Stimulated activated CD8-positive, alpha-beta memory T cell treated with anti-CD3 and anti-CD28 coated beads, Interleukin-15, amount 100 ng/mL, for 1 hour (primary cell): ENCODE measurements at places on chromosomes 1 and 21.

- DNase-seq = no peak
Observed at GRCh38 chr1:7964476-7964875, 3.0 kb downstream of the PARK7 start.

GRCh38 chr1:201655243-201655642 is 116.3 kb downstream of the NAV1 start:
- DNase-seq = no peak

DNA sequence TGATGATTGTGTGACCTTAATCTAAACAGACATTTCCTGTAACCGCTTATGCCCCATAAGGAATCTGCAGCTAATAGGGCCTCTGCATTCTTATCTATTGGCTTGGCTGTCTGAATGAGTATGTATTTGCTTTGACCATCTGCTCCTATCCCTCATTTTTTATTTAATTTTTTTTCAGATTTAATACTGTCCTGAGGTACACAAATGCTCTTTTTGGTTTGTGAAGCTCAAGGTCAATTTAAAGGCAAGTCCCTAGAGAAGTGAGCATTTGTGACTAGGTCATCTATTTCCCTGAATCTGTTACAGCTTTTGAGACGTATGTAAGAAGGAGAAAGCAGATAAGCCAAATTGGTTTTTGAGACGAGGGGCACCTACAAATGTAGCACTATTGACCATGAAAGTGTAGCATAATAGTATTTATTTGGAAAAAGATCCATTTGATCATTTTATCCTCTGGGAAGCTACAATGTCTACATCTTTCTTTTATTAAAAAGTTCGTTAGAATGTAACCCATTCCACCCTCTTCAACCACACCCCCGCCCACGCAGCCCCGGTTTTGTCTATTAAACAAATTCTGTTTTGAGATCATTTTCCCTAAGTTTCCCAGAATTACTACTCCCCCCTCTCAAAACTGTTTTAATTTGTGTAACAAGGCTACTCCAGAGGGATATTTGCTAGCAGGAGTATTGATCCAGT is 69.2 kb upstream of the HSPA13 start:
- no peak for DNase-seq

DNA sequence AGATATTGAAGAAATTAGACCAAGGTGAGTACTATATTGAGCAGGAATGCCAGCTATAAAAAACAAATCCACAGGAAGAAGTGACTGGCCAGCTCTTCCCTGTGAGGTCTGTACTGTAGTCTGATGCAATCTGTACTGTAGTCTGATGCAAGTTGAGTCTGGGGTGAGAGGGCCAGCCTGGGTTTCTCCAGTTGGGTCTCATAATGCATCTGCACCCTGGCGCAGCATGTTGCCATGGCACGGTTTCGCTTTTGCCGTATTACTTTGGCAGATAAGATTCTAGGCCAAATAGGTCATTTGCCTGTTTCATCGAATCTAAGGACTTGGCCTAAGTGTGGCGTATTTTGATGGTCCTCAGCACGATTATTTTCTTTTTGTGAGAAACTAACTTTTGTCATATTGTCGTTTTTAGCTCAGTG is 24.4 kb upstream of the PGD start:
- DNase-seq = no peak

GRCh38 chr1:30518186-30518585 is 205.2 kb downstream of the MATN1 start:
- DNase-seq = no peak

DNA sequence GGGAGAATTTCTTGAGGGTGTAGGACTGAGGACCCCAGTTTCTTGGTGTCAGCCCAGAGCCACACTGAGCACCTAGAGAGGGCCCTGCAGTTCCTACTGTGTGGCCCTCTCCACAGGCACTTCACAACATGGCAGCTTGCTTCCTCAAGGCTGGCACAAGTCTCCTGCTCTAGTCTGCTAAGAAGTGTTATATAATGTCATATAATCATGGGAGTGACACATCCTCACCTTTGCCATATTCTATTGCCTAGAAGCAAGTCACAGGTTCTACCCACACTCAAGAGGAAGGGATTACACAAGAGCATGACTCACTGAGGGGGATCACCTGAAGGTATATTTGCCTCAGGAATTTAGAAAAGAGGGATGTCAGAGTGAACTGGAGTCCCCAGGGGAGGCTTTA is 5.5 kb upstream of the SNX27 start:
- DNase-seq = no peak

DNA sequence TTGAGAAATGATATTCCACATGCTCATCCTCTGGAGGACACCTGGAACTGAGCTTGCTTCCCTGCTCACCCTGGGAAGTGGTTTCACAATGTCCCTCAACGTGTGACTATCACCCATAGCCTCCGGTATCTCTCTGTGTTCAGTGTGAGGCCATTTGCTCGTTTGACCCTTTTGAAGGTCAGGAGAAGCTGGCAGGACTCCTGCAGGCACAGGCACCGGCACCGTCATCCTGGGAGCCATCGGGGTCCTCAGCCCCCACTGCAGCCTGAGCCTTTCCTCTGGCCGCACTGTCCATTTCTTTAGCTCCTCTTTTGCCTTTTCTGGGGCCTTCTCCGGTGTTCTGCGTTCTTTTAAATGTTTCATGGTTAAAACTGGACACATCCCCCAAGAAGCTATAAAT is 159.6 kb upstream of the COL6A1 start:
- DNase-seq = no peak

DNA sequence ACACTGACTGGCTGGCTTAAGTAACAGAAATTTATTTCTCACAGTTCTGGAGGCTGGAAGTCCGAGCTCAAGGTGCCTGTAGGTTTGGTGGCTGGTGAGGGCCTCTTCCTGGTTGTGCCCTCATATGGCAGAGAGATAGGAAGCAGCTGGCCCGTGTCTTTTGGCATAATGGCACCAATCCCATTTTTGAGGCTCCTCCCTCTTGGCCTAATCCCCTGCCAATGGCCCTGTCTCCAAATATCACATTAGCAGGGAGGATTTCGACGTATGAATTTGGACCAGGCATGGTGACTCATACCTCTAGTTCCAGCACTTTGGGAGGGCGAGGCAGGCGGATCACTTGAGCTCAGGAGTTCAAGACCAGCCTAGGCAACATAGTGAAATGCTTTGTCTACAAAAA is 37.4 kb downstream of the AGPAT3 start:
- DNase-seq = no peak

DNA sequence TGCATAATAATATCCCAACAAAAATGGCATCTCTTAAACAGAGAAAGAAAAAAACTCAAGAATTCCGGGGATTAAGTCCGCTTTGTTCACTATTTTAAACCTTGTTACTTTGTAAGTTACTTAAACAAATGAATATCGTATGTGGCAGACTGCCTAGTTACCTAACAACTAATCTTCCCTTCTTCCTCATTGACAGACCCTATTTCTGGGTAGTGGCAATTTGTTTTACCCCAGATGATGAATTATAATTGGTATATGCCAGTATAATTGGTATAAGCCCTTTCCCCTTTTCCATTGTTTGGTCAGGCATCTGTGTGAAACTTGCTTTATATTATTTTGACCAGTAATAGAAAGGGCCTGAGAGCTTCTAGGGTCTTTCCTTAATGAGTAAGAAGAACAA is 52.4 kb downstream of the CDC42BPA start:
- no peak for DNase-seq

DNA sequence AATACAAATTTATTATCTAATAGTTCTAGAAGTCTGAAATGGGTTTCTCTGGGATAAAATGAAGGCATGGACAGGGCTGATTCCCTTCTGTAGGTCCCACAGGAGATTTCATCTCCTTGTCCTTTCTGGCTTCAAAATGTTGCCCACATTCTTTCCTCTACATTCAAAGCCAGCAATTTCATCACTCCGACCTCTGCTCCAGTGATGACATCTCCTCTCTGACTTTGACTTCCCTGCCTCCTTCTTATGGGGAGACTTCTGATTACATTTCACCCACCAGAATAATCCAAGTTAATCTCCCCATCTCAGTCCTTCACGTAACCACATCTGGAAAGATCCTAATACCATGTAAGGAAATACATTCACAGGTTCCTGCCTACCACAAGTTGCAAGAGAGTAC is 358.0 kb upstream of the C1orf87 start:
- no peak for DNase-seq

DNA sequence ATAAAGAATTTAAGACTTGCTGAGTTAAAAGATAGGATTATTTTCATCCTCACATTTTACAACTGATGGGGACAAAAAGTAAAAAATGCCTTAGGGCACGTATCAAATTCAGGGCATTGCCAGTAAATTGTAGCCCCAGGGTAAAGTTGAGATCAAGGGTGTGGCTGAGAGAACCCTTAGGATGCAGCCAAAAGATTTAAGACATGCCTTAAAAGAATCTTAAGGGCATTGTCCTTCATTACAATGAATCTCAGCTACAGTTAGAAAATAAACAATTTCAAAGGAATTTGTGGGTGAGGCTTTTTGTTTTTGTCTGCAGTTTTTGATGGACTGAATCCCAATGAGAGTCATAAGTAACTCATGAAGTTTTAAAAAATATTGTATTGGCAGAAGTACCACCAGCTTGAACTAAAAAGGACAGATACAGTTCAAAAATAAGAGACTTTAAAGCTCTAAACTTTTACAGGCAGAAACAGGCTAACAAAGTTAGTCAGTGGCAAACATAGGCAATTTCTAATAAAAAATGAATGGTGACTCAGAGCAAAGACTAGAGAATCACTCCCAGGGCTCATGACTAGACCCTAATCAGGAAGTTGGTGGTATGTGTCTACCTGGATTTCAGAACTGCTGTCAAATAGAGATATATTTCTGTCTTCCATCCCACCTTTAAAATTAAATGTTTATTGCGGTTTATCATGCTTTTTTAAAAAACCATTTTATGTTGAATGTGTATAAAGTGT is 165.1 kb upstream of the SNX7 start:
- no peak for DNase-seq

- no peak for DNase-seq
Observed at GRCh38 chr1:78792756-78793155, 143.1 kb downstream of the IFI44 start.

DNA sequence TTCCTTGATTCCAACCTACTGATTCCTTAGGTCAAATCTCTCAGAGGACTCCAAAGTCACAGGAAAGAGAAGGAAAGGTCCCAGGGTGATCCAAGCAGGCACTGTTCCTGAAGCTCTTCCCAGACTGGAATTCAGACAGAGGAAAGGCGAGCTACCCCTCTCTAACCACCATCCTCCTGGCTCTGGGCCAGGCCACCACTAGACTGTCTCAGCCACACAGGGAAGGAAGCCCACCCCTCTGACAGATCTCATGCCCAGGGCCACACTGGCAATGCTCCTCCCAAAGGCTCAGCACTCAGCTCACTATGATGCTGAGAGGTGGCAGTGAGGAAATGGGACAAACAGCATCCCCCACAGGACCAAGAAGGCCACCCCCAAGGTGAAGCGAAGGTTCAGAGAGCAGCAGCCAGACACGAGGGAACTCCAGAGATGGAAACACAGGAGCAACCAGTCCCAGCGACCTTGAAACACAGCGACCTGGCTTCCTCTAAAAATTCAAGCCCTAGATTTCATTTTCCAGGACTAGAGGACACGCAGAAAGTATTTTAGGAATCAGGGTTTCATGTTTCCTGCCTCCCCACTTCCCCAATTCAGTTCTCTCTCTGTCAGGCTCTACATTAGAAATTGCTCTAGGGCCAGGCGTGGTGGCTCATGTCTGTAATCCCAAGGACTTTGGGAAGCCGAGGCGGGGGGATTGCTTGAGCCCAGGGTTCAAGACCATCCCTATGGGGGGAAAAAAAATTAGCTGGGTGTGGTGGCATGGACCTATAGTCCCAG is 18.8 kb downstream of the PIK3C2B start:
- DNase-seq = no peak

DNA sequence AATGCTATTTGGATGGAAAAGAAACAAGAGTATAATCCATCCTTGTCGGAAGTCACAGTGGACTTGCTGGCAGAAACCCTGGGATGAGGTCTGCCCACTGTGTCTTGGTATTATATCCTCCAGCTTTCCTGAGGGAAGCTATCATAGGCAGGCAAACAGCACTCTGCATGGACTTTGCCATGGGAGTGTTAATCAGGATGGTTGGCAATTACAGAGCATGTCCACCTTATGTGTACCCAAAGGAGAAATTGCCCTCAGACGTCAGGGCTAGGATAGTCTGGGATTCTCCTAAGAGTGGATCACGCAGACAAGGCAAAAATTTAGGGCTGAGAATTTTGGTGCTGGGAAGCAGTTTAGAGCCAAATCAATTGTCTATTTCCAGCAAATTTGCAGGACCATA is 184.9 kb upstream of the ESRRG start:
- DNase-seq = no peak

- no peak for DNase-seq
Observed at GRCh38 chr21:45010096-45010495, 64.3 kb upstream of the ADARB1 start.

DNA sequence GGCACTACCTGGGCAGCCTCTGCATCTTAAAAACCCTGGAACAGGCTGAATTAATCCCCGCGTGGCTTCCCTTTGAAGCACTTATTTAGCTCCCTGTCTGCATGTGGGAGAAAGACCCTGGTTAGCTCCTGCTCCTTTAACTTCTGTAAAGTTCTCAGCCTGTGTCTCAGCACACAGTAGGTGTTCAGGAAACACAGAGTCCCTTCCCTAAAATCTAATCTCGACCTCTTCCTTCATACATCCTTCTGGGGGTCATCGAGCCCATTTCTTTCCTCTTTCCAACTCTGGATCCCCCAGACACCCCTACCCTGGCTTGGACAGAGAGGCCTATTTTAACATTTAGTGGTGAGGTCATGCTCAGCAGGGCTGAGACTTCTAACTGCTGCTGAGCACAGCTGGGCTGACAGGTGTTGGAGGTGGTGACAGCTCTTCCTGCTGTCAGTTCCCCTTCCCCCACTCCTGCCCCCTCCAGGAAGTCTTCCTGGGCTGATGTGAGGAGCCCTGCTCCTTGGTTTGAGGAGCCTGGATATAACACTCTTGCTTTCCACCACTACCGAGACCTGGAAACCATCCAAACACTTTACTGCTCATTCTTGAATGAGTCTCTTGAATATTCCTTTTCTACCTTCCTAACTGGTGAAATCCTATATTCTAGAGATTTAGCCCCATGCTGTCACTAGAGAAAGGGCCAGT is 5.3 kb downstream of the E2F2 start:
- DNase-seq = no peak

- DNase-seq = no peak
Observed at GRCh38 chr1:151147132-151147503, 687 bp upstream of the SEMA6C start.

- DNase-seq = peak; percentile 22
Observed at GRCh38 chr1:224380003-224380402, 23.3 kb downstream of the CNIH4 start.
